GM23248 (cell line): ENCODE measurements at places on chromosomes 4 and X. TPM values are rescaled to one million over a fixed set of nuclear protein-coding genes. Genes with fewer than 3 reads are reported as not detected.

DNA sequence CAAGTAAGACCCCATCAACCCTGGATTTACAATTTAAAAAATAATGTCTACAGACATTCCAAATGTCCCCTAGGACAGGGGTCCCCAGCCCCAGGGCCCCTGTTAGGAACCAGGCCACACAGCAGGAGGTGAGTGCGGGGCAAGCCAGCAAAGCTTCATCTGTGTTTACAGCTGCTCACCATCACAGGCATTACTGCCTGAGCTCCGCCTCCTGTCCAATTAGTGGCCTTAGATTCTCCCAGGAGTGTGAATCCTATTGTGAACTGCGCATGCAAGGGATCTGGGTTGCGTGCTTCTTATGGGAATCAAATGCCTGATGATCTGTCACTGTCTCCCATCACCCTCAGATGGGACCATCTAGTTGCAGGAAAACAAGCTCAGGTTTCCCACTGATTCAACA is 146.1 kb downstream of the ATP10D start:
- no peak for DNase-seq

Gene KCND1
- 0.65 and 1.5 TPM in 2 replicates for total RNA-seq

DNA sequence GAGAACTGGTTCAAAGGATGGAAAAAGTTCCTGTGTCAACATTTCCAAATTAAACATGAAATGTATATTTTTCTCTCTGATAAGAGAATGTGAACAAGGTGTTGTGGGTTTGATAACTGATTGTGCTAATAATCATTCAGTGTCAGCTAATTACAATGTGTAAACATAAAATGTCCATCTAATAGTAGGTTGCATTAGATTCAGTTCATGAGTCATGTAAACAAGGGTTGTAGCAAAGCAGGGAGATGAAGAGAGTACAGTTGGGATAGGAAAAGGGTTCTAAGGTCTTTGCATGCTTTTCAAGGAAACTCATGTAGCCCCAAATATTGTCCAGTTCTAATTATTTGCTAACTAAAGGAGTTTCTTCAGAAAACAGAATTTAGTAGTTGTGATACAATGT is 55.4 kb downstream of the DCLK2 start:
- no peak for DNase-seq

GRCh38 chr4:143336781-143337599 is at the start of gene GAB1:
GAB1 (plus strand) TSS chr4:143336876; CDS start chr4:143337189, 313 bp downstream.
- peak; percentile 90 for DNase-seq

DNA sequence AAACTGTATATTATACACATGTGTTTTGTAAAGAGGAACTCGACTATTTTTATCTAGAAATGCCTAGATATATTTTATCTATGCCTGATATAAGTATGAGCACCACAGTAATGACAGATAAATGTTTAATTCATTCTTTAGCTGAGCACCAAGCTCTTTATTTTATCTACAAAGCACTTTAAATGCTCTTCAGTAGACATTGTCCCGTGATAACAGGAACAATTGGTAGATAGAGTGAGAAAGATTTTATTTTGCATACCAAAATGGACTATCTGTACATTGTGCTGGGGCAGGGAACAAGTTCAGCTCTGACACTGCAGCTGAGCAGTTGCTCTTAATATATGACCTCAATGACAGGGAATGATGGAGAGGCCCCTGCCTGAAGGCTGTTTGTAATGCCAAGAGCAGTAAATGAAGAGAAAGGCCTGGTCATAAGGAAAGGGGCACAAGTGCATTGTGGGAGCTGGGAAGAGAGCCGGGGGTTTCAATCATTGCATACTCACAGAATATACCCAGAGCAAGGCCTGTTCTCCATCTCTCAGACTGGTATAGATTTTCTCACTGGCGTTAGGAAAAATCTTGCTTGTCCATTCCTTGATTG is 57.3 kb downstream of the SEPTIN11 start:
- peak; percentile 36 for DNase-seq

DNA sequence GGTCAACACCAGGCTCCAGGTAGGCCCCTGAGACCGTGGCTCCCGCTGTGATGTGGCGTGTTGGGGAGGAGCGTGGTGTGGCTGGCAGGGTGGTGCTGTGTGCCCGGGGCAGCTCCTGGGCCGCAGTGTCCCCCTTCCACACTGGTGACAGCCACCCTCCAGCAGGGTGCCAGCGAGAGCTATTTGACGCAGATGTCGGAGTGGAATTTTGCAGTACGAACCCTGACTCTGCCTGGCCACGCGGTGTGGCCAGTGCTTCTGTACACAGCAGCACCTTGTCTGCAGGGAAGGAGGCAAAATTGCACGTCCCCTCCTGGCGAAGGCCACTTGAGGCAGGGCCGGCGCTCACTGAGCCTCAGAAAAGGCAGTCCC is 53.2 kb downstream of the CPZ start:
- DNase-seq, result no peak

- peak; percentile 80 for DNase-seq
These were observed 71.0 kb downstream of the MTHFD2L start for GRCh38 chr4:74228691-74229640.

Gene PABPC4L
- under 0.01 TPM in 2 replicates for total RNA-seq
